ENCODE measurements at places on chromosomes 1 and 21. TPM values are rescaled to one million over a fixed set of nuclear protein-coding genes. Genes with fewer than 3 reads are reported as not detected.
A peak's percentile ranks its signal among the peaks of the same experiment; 100 is the strongest.

Gene OR2L5
- not detected for total RNA-seq

DNA sequence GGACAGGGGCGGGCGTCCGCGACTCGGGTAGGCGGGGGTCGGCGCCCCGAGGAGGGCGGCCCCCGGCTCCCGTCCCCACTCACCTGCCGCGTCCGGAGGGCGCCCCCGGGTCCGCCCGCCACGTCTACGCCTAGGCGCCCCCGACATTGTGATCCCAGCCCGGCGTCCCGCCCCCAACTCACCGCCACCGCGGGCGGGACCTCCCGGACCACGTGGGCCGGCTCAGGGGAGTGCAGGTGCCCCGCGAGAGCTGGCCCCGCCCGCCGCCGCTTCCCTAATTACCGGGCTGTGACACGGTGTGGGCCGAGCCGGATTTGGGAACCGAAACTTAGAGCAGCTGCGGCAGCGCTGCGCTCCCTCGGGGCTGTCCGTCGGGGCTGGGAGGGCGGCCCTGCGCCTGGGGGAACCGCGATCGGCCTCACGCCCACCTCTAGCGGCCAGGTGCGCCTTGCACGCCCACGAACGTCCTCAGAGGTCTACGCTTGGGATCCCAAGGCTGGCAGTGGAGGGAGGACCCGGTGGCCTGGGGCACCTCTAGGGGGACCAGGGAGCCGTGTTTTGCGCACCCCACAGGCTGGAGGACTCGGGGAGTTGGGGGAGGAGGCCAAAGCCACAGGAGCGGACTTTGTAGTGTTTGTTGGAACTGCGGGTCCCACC, 521 bp upstream of the NADK start:
- peak; percentile 88 for DNase-seq
- peaks cover 10% of the 10 kb centered on the region for H3K36me3 ChIP-seq
- H3K27ac ChIP-seq = peak overlapping the region; percentile 99
- no peaks in the 10 kb centered on the region for H3K27me3 ChIP-seq
- peak overlapping the region; percentile 77 for H3K4me3 ChIP-seq
- peaks cover 74% of the 10 kb centered on the region for H3K4me1 ChIP-seq

GRCh38 chr1:107871259-107871658, 93.7 kb downstream of the VAV3 start:
- no peaks in the 10 kb centered on the region for H3K27me3 ChIP-seq
- H3K4me1 ChIP-seq = peaks cover 8% of the 10 kb centered on the region
- no peaks in the 10 kb centered on the region for H3K36me3 ChIP-seq
- peak overlapping the region; percentile 18 for H3K27ac ChIP-seq
- no peak for DNase-seq
- no peak overlapping the region for H3K4me3 ChIP-seq

Gene C1orf87
- not detected for total RNA-seq

Gene GBP7
- total RNA-seq = 0.15 TPM

- no peaks in the 10 kb centered on the region for H3K4me1 ChIP-seq
- DNase-seq = no peak
- no peaks in the 10 kb centered on the region for H3K36me3 ChIP-seq
- H3K27ac ChIP-seq = no peak overlapping the region
These were observed 839.4 kb upstream of the ADGRL4 start for GRCh38 chr1:79845936-79846335.

- H3K27me3 ChIP-seq = no peaks in the 10 kb centered on the region
- H3K36me3 ChIP-seq = no peaks in the 10 kb centered on the region
- no peak overlapping the region for H3K4me3 ChIP-seq
- H3K27ac ChIP-seq = no peak overlapping the region
- H3K4me1 ChIP-seq = no peaks in the 10 kb centered on the region
These were observed 79.1 kb upstream of the IVNS1ABP start for GRCh38 chr1:185396126-185396525.

DNA sequence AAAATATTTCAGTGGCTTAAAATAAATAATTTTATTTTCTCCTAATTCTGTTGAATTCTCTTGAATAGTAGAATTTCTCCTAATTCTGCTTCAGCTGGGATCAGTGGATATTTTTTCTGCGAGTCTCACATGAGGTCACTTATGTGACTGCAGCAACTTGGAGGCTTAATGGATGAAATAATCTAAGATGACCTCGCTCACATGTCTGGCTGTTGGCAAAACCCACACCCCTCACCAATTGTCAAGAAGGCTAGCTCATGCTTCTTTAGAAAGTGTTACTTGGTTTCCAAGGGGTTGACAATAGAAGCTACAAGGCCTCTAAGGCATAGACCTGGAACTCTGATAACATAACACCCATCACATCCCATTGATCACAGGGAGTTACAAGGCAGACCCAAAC, 156.9 kb upstream of the DPYD start:
- no peak overlapping the region for H3K27ac ChIP-seq
- no peaks in the 10 kb centered on the region for H3K27me3 ChIP-seq
- no peak overlapping the region for H3K4me3 ChIP-seq
- no peaks in the 10 kb centered on the region for H3K36me3 ChIP-seq
- DNase-seq = no peak

Gene RBM8A
- 174 TPM for total RNA-seq

DNA sequence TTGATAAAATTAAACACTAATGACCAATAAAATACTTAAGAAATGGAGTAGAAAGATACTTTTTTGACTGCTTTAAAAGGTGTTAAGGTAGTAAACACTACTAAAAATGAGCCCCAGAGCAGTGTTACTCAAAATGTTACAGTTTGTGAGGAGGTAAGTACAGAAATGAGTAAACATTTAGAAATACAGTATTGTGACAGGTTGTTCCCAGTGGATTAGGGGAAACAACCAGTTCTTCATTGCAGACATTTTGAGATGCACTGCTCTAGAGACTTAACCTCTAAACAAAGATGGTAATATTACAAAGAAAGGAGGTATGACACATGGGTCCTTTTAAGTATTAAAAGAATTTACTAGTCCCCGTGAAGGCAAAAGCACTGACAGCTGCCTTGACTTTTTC, 12.7 kb downstream of the DHX9 start:
- no peak overlapping the region for H3K27ac ChIP-seq
- peaks cover 39% of the 10 kb centered on the region for H3K4me1 ChIP-seq
- peaks cover 94% of the 10 kb centered on the region for H3K36me3 ChIP-seq
- H3K27me3 ChIP-seq = no peaks in the 10 kb centered on the region

GRCh38 chr1:14549897-14550620, 48.4 kb upstream of the KAZN start:
- no peak overlapping the region for H3K27ac ChIP-seq
- H3K27me3 ChIP-seq = no peaks in the 10 kb centered on the region
- no peaks in the 10 kb centered on the region for H3K4me1 ChIP-seq
- no peaks in the 10 kb centered on the region for H3K36me3 ChIP-seq

DNA sequence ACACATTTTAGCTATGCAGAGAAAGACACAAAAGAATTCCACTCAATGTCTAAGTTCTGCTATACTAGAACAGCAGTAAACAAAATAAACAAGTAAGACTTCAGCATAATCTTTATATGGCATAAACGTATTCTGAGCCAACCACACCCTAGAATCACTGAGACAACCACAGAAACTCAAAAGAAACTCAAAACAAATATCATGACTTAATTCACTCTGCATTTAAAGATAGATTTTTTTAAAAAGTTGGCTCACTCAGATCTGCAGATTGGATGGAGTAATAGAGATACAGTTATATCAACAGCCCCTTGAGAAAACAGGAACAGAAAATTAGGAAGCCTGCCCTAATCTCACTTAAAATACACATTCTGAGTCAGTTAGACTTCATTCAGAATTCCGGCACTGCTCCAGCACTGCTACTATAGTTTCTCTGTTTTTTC, 95.0 kb downstream of the COL24A1 start:
- no peaks in the 10 kb centered on the region for H3K4me1 ChIP-seq
- no peaks in the 10 kb centered on the region for H3K36me3 ChIP-seq
- no peak overlapping the region for H3K27ac ChIP-seq
- DNase-seq = no peak
- H3K4me3 ChIP-seq = no peak overlapping the region

GRCh38 chr1:52552236-52552504, 722 bp downstream of the TUT4 start:
- peaks cover 21% of the 10 kb centered on the region for H3K4me1 ChIP-seq
- H3K27ac ChIP-seq = no peak overlapping the region
- no peaks in the 10 kb centered on the region for H3K27me3 ChIP-seq
- H3K36me3 ChIP-seq = peaks cover 4% of the 10 kb centered on the region
- H3K4me3 ChIP-seq = no peak overlapping the region

- H3K36me3 ChIP-seq = peaks cover 11% of the 10 kb centered on the region
- H3K27ac ChIP-seq = peak overlapping the region; percentile 70
- H3K4me3 ChIP-seq = peak overlapping the region; percentile 25
These were observed 95.5 kb upstream of the SGIP1 start for GRCh38 chr1:66438501-66438900.

Measured in activated CD4-positive, alpha-beta memory T cell treated with anti-CD3 and anti-CD28 coated beads, Interleukin-2, amount 10 ng/mL, durations not matched to agents 7 days and 5 days (primary cell).